Activated T-helper 1 cell treated with anti-CD3 and anti-CD28 coated beads, Interleukin-12 subunit alpha, Interleukin-12 subunit beta, Interleukin-2, Interleukin-4 antibody, amounts not matched to agents 30 ng/mL and 10 ng/mL and 1 ng/mL, durations not matched to agents 14 hours and 24 hours and 36 hours (primary cell): ENCODE measurements at places on chromosomes 12 and 14. TPM values are rescaled to one million over a fixed set of nuclear protein-coding genes. Genes with fewer than 3 reads are reported as not detected.

- DNase-seq = no peak
These were observed 232.6 kb downstream of the EPS8 start for GRCh38 chr12:15556411-15557102.

DNA sequence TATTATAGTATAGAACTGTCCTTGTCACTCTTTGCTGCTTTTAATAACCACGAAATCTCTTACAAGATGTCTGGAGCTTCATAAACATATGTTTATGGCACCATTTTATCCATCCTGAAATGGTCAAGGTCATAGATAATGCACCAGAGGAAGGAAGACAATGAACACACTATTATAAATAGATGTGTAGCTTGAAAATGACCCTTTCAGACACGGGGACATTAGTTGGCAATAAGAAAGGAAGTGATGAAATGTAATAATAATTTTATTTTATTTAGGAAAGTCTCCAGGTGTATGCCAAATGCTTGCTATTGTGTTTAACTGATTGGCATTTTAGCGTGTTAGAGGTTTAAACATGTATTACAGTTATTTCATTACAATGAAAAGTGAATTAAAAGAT, 36.8 kb upstream of the SLC38A2 start:
- no peak for DNase-seq

DNA sequence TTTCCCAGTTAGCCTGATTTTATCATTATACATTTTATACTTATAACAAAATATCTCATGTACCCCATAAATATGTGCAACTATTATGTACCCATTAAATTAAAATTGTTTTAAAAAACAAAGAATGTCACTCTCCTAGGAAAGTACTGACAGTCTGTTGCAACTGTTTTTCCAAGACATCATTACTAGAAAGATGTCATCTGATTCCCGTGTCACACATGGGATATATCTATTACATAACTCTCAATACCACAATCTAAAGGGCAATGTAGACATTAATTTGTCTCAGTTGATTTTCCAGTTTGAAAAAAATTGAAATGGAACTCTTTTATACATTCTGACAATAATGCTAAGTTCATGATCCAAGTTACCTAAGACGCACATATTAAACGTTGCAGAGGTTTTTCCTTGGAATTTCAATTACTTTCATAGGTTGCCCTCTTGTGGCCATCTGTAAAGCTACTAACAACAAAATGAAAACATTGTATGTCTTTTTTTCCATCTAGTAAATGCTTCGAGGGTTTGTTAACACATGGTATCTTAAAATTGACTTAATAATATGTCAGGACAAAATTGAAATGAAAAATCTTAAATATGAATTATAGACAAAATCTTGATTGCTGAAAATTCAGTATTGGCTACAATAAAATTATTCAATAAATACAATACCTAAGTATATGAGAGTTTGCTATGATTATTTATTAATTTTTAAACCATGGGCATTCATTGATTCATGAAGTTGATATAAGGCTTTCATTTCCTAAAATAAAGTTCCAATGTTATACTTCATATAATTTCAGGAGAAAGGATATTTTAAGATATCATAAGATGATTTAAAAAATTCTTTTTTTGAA, 131.6 kb downstream of the PPFIA2 start:
- no peak for DNase-seq

DNA sequence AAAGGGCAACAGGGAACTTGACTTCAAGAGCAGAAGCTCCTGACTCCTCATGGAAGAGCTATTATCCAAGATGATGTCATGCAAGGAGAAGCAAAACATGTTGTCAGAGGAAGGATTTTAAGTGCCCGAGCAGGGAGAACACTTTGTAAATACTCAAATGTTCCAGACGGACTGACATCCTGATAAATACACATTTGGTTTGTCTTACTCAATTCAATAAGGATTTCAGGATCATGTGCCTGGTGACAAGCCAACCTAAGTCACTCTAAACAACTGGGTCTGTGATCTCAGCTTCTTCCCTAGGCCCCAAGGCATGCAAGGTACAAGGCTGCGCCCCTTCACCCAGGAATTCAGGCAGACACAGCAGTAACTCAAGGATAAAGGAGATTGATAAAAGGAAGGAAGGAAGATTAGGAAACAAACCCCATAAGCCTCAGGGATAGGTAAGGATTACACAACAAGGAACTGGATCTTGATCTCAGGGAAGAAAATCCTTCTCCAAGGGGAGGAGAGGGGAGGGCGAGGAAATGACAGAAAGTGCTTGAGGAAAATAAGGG, 26.8 kb upstream of the CEBPE start:
- DNase-seq = no peak

- DNase-seq = no peak
These were observed 91.0 kb downstream of the TBX3 start for GRCh38 chr12:114592946-114593345.

- no peak for DNase-seq
These were observed 160.1 kb downstream of the EPS8 start for GRCh38 chr12:15629108-15629507.

GRCh38 chr12:94874518-94875302, 128.8 kb downstream of the NDUFA12 start:
- DNase-seq = no peak

DNA sequence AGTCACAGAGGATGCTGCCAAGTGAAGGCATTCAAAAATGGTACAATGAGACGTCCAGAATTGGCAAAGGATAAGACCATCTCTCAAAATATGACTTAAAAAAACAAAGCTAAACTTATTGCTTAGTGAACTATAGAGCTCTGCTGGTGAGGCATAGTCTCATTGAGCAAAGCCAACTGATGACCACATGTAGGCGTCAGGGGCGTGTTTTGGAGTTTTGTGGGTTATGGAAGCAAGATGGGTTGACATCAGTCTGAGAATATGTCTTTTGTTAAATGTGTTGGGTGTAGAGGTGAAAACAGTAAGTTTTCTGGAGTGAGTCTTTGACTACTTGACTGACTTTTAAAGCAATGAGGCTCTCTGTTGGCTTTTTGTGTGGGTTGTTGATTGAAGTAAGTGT, 47.2 kb downstream of the ATL1 start:
- no peak for DNase-seq

DNA sequence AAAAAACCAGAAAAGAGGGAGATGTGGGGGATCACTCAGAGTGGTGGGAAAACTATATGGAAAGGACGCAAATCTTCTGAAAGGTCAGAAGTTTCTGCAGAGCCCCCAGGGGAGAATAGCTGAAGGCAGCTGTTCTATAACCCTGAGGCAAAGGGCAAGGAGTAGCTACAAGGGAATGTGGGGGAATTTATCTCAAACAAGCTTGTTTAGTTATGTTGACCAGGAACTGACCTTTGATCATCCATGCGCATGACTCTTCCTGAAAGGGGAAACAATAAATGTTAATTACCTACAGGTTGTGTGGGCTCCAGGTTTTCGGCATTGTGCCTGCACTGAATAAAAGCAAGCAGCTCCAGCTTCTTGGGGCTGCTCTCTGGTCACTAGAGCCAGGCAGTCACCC, 968.5 kb downstream of the AACS start:
- no peak for DNase-seq

- DNase-seq = no peak
These were observed 13.8 kb downstream of the BAG5 start for GRCh38 chr14:103548463-103549351.

- no peak for DNase-seq
These were observed 37.6 kb downstream of the SPTB start for GRCh38 chr14:64841772-64842750.

- DNase-seq = no peak
These were observed 75.2 kb upstream of the PDZRN4 start for GRCh38 chr12:41112903-41113302.

GRCh38 chr12:100976735-100977134, 182.2 kb downstream of the ANO4 start:
- no peak for DNase-seq

DNA sequence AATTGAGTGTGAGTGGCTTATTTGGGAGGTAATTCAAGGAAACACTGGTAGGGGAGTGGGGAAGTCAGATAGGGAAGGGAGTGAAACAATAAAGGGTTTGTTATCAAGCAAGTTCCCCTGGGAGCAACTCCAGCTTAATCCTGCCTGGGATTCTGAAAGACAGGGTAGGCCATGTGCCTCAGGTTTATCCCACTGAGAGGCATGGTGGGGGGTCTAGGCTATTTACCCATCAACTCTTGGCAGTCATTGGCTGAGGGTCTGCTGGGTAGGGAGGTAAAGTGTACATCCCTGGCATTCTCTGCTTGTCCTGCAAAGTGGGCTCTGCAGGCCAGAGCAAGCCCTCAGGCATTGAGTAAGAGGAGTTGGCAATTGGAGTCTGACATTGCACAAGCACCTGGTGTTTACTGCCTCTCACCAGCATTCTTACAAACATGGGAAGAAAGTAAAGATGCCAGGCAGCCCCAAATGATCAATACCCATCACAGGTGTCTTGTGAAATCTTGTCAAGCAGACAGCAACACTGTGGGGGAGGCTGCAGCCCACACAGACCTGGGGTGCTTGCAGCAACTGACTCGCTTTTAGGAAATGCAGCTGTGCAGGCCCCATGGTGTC, 169.3 kb downstream of the KTN1 start:
- no peak for DNase-seq

DNA sequence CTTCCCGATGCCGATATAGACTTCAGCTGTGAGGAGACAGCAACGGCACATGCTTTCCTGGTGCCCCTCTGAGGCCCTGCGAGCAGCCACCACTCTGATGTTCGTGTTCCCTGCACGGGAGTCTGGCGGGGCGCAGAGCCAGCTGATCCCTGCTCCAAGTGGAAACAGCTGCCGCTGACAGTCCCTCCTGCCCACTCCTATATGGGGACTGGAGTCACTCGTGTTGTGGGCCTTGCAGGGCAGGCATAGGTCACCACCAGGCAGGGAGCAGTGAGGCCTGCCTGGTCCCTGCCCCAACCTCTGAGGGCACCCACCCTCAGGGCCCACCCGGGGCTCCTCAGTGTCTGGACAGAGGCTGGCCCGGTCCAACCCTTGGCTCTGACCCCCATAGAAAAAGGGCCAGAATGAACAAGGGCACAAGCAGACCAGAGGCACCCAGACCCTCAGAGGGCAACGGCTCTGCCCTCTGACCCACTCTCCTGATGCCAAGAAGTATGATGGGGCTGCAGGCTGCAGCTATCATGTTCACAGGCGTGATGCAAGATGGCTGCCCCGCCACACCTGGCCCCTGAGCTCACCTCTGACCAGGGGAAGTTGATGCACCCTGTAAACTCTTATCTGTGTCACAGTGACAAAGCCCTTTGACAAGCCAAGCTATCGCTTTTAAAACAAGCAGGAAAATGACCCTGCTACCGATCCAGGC, 181.6 kb downstream of the CALM1 start:
- DNase-seq = no peak

GRCh38 chr12:26727482-26728204, 105.4 kb downstream of the ITPR2 start:
- no peak for DNase-seq

DNA sequence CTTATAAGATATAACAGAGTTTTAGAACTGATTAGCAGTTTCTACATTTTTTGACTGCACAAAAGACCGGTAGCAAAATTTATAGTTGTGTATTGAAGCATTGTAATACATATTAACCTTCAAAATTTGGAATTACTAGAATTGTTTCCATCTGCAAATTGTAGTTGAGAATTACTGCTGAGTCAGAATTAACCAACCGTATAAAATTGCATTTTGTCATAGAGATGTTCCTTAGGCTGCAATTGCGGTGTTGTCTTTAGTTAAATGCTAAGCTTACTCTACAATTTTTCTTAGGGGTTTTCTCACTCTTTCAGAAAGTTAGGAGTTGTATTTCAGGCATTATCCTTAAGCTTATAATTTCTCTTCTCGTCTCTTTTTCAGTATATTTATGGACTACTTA, 132.2 kb downstream of the PLEKHA5 start:
- no peak for DNase-seq

DNA sequence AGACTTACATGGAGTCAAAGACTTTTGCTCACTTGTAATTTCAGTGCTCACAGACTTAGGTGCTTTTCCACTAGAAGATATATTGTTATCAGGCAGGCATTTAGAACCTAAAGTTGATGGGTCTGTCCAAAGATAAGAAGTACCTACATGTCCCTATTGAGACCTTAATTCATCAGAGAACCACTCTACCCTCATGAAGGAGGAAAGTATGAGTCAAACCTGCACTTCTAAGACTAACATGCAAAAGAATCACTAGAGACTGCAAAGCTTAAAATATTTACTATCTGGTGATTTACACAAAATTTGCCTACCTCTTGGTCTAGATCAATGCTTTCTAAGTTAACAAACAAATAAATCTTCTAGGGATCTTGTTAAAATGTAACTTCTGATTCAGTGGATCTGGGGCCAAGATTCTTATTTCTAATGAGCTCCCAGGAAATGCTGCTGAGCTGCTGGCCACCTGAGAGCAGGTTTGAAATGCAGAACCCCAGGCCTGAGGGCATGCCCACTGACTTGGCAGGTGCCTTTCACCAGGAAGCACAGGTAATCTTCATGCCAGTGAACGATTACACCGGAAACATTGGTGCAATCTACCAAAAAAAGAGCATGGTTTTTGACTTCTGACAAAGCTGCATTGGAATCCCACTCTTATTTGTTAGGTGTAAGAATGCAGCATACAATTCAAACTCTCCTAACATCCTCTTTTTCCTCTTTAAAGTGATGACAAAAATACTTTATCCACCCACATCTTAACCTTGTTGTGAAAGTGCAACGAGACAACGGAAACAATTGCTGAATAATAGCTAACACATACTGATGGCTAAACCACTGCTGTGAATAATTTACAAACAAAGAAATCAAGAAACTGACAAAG, 214.2 kb downstream of the ADAMTS20 start:
- DNase-seq = no peak

GRCh38 chr12:5247144-5247543, 184.8 kb upstream of the NTF3 start:
- no peak for DNase-seq

GRCh38 chr12:115051378-115051777, 367.4 kb upstream of the TBX3 start:
- DNase-seq = no peak

The TGM1 gene
- total RNA-seq = 4.1 and 4.8 TPM in 2 replicates

The RPL10L gene
- total RNA-seq = not detected in 2 replicates

The AICDA gene
- not detected in 2 replicates for total RNA-seq

The OR4K15 gene
- total RNA-seq = not detected in 2 replicates

The SCNN1A gene
- total RNA-seq = 0.05 and 0.32 TPM in 2 replicates

The MYH6 gene
- 0.52 and 0.59 TPM in 2 replicates for total RNA-seq

The GLIPR1 gene
- total RNA-seq = 7.3 and 7.6 TPM in 2 replicates

The NRL gene
- total RNA-seq = 2.1 and 2.7 TPM in 2 replicates

The ALG10 gene
- total RNA-seq = 20.3 and 28.5 TPM in 2 replicates

The TESPA1 gene
- total RNA-seq = 179 and 181 TPM in 2 replicates

The B4GALNT1 gene
- total RNA-seq = 4.4 and 4.6 TPM in 2 replicates

The DNM1L gene
- total RNA-seq = 87.0 and 91.9 TPM in 2 replicates
